ENCODE measurements at places on chromosomes 3 and 15. TPM values are rescaled to one million over a fixed set of nuclear protein-coding genes. Genes with fewer than 3 reads are reported as not detected.

The ARGFX gene
- total RNA-seq, result not detected

The PODXL2 gene
- 1.0 TPM for total RNA-seq

The TRIM42 gene
- not detected for total RNA-seq

The ZPLD1 gene
- total RNA-seq, result not detected

The UCN2 gene
- total RNA-seq, result 0.35 TPM

The PEAK1 gene
- 104 TPM for total RNA-seq

The BSN gene
- total RNA-seq, result 0.45 TPM

The CISH gene
- 20.3 TPM for total RNA-seq

The FRMD5 gene
- 110 TPM for total RNA-seq

The ADGRG7 gene
- total RNA-seq, result 0.23 TPM

The SLC28A2 gene
- total RNA-seq, result not detected

The TNFAIP8L3 gene
- 5.5 TPM for total RNA-seq

The CEMIP gene
- 0.23 TPM for total RNA-seq

The IL12A gene
- total RNA-seq, result 1.8 TPM

The ACP3 gene
- 0.49 TPM for total RNA-seq

The GOLGA6B gene
- not detected for total RNA-seq

The CASR gene
- 0.02 TPM for total RNA-seq

The TMEM108 gene
- 2.2 TPM for total RNA-seq

The TRIP4 gene
- 10.6 TPM for total RNA-seq

The CTDSPL gene
- 46.3 TPM for total RNA-seq

The ADAMTSL3 gene
- total RNA-seq, result 7.2 TPM

The CCDC39 gene
- total RNA-seq, result not detected

The NLGN1 gene
- 18.4 TPM for total RNA-seq

The OIP5 gene
- 0.68 TPM for total RNA-seq

The SLC12A1 gene
- total RNA-seq, result not detected

The DNAH12 gene
- total RNA-seq, result not detected

The FMN1 gene
- 3.6 TPM for total RNA-seq

The LRRC2 gene
- 128 TPM for total RNA-seq

The ALDH1L1 gene
- 26.9 TPM for total RNA-seq

The THSD4 gene
- 176 TPM for total RNA-seq
